Activated T-helper 1 cell treated with anti-CD3 and anti-CD28 coated beads, Interleukin-2, amount 50 U/mL, for 16 hours (primary cell): ENCODE measurements at places on chromosomes 6 and 20.

DNA sequence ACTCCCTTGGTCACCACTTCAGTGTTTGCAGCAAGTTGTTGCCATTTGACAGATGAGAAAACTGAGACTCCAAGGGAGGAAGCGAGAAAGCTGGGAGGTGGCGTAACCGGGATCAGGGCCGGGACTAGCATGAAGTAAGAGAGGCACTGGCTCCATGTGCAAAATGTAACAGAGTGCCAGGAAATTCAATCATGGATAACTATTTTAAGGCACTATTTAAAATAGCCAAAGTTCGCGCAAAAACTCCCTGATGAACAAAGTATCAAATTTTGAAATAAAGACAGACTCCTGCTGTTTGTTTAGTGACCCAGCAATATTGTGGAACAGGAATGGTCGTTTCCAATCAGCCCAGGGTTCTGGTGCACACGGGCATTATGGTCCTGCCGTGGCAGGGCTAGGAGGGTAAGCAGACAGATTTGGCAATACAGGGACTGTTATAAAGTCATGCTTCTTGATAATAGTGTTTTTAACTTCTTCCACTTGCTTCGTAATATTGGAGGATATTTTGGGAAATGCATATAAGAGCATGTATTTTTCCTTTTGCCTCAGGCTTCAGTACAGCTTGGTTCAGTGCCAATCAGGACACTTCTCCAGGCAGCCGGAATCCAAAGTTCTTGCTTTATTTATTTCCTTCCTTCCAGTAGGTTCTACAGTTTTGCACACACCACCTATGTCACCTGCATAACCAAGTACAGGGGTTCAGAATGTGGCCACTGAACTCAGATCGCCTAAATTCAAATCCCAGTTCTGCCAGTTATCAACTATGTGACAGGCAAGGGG lies 141.6 kb downstream of the EYA2 start:
- DNase-seq: no peak

- DNase-seq: no peak
Measured at GRCh38 chr6:47319867-47320266, 10.2 kb upstream of the TNFRSF21 start.

DNA sequence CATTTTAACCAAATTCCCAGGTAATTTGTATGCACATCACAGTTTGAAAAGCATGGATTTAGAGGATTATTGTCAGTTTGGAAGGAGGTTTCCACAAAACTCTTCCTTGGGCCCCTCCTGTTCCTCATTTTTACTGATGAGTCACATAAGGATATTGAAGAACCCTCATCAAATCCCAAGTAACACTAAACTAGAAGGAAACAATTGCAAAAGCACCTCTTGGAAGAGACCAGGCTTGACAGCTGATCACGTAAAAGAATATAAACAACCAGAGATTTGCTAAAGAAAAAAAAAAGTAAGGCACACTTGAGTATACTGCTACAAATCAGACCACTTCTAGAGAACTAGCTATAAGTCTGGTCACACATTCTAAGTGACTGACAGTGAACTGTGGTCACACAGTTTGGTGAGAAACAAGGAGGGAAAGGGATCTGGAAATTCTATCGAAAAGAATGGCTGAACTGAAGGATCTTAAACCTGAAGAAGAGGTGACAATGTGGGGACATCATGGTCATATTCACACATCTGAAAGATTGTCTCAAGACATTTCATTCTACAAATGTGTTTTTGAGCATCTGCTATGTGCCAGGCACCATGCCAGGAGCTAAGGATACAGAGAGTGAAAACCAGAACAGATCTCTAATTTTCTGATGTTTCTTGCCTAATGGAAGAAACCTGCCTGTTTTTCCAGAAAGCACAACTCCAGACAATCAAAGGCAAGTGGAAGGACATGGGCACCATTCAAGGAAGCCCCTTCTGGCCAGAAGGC lies 24.1 kb downstream of the ZHX3 start:
- DNase-seq: no peak

DNA sequence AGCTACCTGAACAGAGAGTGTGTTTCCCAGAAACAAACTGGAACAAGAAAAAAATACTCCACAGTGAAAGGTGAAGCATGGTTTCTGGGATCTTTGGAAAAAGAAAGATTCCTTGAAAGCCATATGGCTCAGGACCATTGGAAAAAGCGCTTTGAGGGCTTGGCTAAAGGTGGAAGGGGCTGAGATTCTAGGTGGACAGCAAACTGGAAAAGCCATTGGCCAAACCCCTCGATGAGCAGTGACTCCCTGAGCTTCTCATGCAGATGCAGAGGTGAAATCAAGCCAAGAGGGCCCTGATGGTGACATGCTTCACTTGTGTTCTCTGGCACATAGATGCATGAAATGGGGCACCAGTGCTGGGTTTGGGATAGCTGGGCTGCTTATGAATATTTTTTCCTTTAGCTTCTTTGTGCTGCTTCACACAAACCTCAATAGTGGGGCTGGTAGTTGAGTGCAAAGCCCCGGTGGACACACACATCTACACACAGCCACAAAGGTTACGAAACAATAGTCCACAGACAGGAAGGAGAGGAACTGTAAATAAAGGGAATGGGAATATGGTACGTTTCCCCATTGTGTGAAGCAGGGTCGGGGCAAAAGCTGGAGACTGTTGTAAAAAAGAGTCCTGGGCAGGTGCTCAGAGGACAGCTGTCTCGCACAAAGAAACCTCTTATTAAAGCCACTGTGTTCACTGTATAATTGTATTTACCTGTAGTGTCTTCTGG lies 117.8 kb downstream of the FOXA2 start:
- no peak for DNase-seq

GRCh38 chr6:159038914-159039884 lies 5.6 kb downstream of the TAGAP start:
- DNase-seq: no peak

GRCh38 chr20:10306440-10307358 lies 88.1 kb downstream of the SNAP25 start:
- DNase-seq: no peak

- no peak for DNase-seq
Measured at GRCh38 chr6:70160276-70160675, 142.6 kb downstream of the COL9A1 start.

DNA sequence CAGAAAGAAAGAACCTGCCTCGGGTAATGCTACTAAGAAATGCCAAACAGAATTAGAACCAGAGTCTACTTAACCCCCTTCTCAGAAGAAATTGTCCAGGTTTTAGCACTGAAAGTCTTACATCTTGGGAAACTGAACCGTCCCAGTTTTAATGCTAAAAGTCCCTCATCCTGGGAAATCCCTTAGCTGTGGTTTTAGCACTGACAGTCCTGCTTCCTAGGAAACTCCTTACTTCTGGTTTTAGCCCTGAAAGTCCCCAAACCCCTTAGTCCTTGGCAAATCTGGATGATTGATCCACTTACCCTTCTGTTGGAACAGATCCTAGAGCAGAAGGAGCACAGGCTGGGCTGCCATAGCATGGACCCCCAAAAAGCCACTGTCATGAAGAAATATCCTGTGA lies 4.8 kb upstream of the TMEM14A start:
- DNase-seq: no peak

GRCh38 chr6:34366639-34366921 lies 25.9 kb downstream of the NUDT3 start:
- no peak for DNase-seq

GRCh38 chr20:11337361-11338130 lies 580.1 kb upstream of the BTBD3 start:
- no peak for DNase-seq

- no peak for DNase-seq
Measured at GRCh38 chr6:133891149-133891926, 2.4 kb downstream of the TCF21 start.

DNA sequence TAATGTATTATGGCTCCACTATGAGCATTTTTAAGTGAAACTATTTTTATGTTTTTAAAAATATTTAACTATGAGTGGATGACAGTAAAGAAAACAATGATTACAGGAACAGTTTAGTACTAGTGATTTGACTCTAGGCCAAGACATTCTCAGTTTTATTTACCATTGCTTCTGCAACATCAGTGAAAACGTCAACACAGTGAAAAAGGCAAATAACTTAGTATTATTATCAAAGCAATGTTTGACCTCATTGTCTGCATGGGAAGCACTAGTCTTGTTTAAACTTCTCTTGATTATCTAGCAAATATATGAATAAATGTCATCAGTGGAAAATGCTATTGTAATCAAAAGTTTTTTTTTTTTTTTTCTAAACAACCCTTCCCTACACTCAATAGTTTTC lies 165.0 kb downstream of the HTR1B start:
- DNase-seq: no peak

- no peak for DNase-seq
Measured at GRCh38 chr6:110282412-110282811, 75.7 kb downstream of the METTL24 start.

- no peak for DNase-seq
Measured at GRCh38 chr6:16265351-16266341, 27.3 kb downstream of the GMPR start.

DNA sequence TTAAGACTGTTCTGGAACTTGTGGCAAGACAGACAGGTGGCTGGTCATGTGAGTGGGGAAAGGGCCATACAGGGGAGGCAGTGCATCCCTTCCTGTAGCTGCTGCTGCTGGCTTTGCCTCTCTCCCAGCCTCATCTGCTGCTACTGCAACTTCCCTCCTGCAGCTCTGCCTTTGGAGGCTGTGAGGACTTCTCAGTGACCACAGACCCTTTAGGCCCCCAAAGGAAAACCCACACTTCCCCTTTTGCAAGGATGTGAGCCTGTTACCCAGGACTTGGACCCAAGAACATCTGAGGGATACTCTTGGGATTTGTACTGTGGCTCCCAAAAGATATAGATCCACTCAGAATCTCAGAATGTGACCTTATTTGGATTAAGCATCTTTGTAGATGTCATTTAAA lies 91.0 kb downstream of the TMEM170B start:
- no peak for DNase-seq

DNA sequence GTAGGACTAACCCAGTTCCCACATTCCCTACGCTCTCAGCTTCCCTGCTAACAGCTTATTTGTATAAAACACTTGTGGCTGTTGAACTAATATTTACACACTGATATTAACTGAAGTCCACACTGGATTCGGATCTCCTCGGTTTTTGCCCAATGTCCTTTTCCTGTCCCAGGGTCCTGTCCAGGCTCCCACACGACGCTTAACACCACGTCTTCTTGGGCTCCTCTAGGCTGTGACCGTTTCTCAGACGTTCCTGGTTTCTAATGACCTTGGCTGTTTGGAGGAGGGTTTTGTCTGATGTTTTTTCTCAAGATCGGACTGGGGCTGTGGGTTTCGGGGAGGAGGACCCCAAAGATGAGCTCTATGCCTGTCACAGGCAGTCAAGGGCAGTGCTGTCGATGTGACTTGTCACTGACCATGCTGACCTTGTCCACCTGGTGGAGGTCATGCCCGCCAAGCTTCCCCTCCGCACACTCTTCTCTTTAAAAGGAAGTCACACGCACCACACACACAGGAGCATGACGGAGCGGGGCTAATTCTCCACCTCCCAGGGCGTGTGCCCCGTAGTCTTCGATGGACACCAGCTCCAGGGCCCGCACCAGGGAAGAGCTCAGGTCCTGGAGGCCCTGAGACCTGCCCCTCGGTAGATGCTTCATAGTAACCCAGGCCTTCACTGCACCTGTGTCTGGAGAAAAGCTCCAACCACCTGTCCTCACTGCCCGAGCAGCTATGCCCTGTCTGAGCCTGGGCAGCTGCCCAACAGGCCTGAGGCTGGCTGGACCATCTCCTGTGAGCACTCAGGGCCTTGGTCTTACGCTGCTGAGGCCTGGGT lies 72.0 kb downstream of the TTLL2 start:
- no peak for DNase-seq

GRCh38 chr20:47179267-47179666 lies 177.2 kb downstream of the ZMYND8 start:
- no peak for DNase-seq

GRCh38 chr6:18380158-18380836 lies 6.9 kb upstream of the RNF144B start:
- no peak for DNase-seq

GRCh38 chr6:34154668-34155447 lies 9.0 kb upstream of the GRM4 start:
- DNase-seq: peak; percentile 44

DNA sequence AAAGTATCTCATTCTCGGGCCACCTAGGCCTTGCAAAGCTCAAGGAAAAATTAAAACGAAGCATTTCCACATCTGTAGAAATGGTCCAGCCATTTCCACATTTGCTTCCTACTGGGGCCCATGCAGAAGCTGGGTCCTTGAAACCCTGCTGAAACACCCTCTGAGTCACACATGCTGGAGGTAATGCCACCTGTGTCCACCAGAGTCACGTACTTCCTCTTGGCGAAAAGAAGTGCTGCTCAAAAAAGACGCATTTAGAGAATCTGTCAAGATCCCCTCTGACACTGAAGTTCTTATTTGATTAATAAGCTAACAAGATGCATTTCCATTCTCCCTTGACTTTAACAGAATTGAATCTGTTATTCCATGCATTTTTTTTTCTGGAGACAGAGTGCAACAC lies 423.2 kb downstream of the PREX1 start:
- DNase-seq: no peak

GRCh38 chr6:150293019-150293418 lies 75.8 kb upstream of the IYD start:
- no peak for DNase-seq

DNA sequence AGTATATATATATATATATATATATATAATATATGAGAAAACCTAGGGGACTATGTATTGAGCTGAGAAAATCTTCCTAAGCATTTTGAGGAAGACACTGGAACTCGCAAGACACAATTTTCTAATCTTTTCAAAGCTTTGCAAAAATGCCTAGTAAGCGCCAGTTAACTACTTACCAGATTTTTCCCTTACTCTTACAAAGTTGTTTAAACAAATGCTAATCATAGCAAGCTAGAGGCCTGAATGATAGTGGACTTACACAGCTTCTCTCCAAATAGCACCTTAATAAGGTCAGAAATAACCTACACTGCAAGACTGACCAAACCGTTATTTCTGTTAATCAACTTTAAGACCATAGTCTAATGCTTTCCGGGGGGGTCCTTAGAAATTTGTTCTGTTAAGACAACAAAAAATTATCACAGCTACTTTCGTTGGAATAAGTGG lies 56.1 kb upstream of the HFE start:
- DNase-seq: no peak

DNA sequence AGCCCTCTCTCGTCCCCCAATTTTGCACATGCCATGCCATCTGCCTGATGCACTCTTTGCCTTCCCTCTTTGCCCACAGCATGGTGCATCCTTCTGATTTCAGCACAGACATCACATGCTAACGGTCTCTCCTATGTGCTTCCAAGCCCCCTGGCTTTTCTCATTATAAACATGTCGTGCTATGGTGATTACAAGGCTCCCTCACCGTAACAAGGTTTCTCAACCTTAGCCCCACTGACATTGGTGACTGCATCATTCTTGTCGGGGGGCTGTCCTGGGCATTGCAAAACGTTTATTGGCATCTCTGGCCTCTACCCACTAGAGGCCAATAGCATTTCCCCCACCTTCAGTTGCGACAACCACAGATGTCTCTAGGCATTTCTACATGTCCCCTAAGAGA lies 187.2 kb downstream of the TFAP2C start:
- no peak for DNase-seq

DNA sequence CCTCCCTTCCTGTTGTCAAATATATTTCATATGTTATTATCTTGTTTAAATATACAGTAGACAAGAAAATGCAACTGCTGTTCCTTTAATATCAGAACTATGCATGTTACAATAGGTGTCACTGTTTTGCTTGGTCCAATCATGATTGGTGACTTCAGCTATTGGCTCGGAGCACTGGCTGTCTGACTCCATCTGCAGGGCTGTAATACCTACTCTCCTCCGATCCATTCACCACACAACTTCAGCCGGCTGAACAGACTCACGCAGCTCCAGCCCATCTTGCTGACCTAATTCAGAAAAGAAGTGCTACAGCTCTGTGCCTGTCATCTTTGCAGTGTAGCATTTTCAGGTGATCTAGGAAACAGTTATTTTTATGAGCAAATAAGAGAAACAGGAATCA lies at the start of gene BTBD3:
Gene BTBD3, plus strand, starts transcription at position 231 of the 400 bp plus-strand sequence. CDS start 383 bp downstream, outside the sequence.
- no peak for DNase-seq
